ENCODE measurements at places on chromosomes 4 and X. TPM values are rescaled to one million over a fixed set of nuclear protein-coding genes. Genes with fewer than 3 reads are reported as not detected.

FLNA gene
- total RNA-seq, result 832 TPM

GC gene
- not detected for total RNA-seq

NPY1R gene
- total RNA-seq, result not detected

CLIC2 gene
- 1.4 TPM for total RNA-seq

SOX3 gene
- total RNA-seq, result not detected

TRO gene
- total RNA-seq, result 25.2 TPM

S100P gene
- not detected for total RNA-seq

ZCCHC12 gene
- total RNA-seq, result not detected

CDX4 gene
- total RNA-seq, result not detected

NXF2B gene
- not detected for total RNA-seq

IL1RAPL1 gene
- total RNA-seq, result not detected

MAGEA6 gene
- total RNA-seq, result not detected

MAGED4B gene
- 32.8 TPM for total RNA-seq

ATOH1 gene
- total RNA-seq, result not detected

YY2 gene
- not detected for total RNA-seq

GLUD2 gene
- 1.4 TPM for total RNA-seq

CFAP47 gene
- total RNA-seq, result not detected

ETDC gene
- not detected for total RNA-seq

USP17L13 gene
- total RNA-seq, result not detected

COX7B gene
- total RNA-seq, result 546 TPM

TCP11X2 gene
- not detected for total RNA-seq

ZNF185 gene
- total RNA-seq, result not detected

KCNIP4 gene
- total RNA-seq, result not detected

NALF2 gene
- total RNA-seq, result 4.4 TPM

ATP1B4 gene
- not detected for total RNA-seq

Data from G401 (cell line).